ENCODE measurements at places on chromosomes 7 and 10. TPM values are rescaled to one million over a fixed set of nuclear protein-coding genes. Genes with fewer than 3 reads are reported as not detected.
A peak's percentile ranks its signal among the peaks of the same experiment; 100 is the strongest.

GRCh38 chr7:87028636-87029035 is 30.8 kb downstream of the ELAPOR2 start:
- H3K4me1 ChIP-seq = no peaks in the 10 kb centered on the region
- no peak for DNase-seq
- H3K4me3 ChIP-seq = no peak overlapping the region
- peaks cover 7% of the 10 kb centered on the region for H3K27me3 ChIP-seq

- H3K36me3 ChIP-seq = peaks cover 56% of the 10 kb centered on the region
- H3K4me3 ChIP-seq = peak overlapping the region; percentile 0
- H3K27me3 ChIP-seq = no peaks in the 10 kb centered on the region
These were observed 76.9 kb downstream of the PRKCQ start for GRCh38 chr10:6503171-6503570.

GRCh38 chr7:151472644-151473380 is 32.9 kb upstream of the CRYGN start:
- no peak overlapping the region for H3K4me3 ChIP-seq
- no peak for DNase-seq
- peaks cover 65% of the 10 kb centered on the region for H3K36me3 ChIP-seq
- no peaks in the 10 kb centered on the region for H3K27me3 ChIP-seq
- H3K27ac ChIP-seq = peak overlapping the region; percentile 53

- H3K27me3 ChIP-seq = peaks cover 3% of the 10 kb centered on the region
- H3K4me3 ChIP-seq = no peak overlapping the region
These were observed 101.7 kb upstream of the DNAJC1 start for GRCh38 chr10:22105270-22105669.

DNA sequence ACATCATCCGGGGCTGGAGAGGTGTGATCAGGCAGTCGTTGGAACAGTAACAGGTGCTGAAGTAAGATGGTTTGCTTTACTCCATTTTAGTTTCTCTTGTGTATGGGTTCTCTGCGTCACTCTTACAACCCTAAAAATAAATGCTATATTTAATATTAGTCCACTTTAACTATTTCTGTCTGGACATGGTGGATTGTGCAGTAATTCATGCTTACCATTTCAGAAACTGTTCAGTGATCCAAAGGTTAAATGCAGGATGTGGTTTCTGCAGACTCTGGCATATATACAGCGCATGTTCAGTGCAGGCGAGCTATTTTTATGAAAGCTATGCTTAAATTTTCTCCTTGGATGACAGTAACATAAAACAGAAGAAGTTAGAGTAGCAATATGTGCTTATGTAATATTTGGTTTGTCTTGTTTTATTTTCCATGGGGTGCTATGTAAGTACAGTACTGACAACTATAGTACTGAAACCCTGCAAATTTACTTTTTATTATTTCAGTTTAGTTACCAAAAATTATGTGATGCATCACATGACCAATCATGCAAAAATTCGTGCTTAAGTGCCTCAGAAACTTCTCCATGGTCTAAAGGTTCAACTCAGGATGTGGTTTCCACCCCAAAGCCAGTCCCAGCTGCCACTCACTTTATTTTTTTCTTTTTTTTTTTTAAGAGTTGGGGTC is 46.6 kb upstream of the GRID1 start:
- no peaks in the 10 kb centered on the region for H3K27me3 ChIP-seq
- DNase-seq = peak; percentile 34
- H3K4me3 ChIP-seq = peak overlapping the region; percentile 54
- H3K36me3 ChIP-seq = peaks cover 8% of the 10 kb centered on the region
- H3K27ac ChIP-seq = peak overlapping the region; percentile 93

DNA sequence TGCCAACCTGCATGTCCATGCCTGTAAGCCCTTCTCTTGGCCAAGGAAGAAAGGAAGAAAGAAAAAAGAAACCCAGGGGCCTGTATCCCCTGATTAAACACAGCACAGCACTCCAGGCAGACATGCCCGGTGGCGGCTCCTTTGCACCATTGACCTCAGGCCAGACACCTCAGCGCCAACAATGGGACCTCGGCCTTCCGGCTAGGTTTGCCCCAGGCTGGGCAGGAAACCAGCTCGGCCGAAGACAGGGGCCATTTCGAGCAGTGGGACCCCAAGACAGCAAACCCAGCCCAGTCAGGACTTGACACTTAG is 2.8 kb downstream of the HOXA10 start:
- H3K27ac ChIP-seq = no peak overlapping the region
- H3K36me3 ChIP-seq = no peaks in the 10 kb centered on the region
- H3K4me1 ChIP-seq = peaks cover 18% of the 10 kb centered on the region
- no peak for DNase-seq
- H3K27me3 ChIP-seq = peaks cover 65% of the 10 kb centered on the region

Gene BMS1
- 30.4 TPM for total RNA-seq

DNA sequence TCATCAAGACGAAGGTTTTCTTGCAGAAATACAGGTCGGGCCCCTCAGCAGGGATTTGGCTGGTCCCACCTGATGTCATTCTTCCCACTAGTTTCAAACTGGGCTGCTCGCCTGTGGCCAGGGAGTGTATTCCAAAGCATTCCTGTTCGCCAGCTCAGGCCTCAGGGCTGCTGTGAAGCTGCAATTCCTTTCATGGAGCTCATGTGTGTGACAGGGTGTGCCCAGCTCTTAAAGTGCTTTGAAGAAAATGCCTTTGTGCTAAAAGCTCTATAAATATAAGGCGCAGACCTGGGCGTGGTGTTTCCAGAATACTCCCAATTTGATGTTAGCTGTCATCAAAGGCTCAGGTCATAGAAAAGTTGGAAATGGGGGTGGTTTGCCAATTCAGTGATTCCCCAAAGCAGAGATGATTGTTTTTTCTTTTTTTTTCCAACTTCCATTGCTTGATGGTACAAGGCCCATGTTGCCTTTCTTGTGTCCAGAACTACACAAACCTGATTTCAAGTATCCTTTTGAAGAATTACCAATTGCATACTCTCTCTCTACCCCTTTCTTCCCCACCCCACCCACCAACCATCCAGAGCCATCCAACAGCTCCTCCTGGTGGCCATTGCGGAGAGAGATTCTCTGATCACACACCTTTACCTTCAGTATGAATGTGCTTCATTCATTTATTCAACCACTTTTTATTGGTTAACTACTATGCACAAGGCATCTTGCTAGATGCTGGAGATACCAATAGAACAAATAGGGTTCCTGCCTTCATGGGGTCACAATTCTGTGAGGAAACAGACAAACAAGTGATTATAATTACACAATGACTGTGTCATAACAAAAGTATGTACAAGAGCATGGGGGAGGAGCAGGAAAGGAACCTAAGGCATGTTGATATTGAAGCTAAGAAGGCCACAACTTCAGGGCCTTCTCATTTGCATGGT is 297.3 kb upstream of the LYZL1 start:
- H3K27me3 ChIP-seq = peaks cover 10% of the 10 kb centered on the region
- DNase-seq = peak; percentile 66
- H3K4me3 ChIP-seq = no peak overlapping the region
- H3K27ac ChIP-seq = no peak overlapping the region

Gene HECW1
- not detected for total RNA-seq

DNA sequence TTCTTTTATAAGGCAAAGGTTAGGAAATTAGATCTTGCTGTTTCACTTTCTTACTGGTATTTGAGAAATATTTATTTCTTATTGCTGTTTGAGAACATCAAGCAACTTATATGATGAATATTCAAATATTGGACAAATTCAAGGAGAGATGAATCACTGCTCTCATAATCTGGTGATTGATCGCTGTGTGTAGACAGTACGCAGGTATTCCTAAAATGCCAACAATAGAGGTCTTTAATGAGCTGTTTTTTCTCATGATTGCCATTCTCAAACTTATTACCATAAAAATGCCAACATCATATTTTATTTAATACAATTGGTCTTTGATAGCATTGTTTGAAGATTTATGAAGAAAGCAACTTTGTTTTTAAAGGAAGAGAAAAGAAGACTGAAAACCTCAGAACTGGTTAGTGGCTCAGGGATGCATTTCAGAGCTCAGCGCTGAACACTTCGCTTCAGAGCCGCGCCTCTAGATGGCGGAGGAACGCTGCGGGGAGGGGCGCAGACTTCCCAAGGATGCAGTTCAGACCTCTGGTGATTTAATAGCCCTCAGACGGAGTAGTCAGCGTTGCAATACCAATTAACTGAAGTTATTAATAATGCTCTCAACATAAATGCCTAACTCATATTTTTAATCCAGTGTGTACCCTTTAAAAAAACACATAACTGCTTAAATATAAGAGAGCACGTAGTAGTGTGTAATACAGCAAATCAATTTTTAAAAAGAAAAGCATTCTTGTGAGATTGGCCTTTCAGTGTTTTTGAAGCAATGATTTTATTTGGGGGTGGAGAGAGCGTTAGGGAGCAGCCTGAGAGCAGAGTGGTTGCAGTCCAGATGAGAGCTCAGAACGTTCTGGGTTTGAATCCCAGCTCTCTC is 38.5 kb upstream of the STEAP4 start:
- H3K4me3 ChIP-seq = no peak overlapping the region
- no peaks in the 10 kb centered on the region for H3K36me3 ChIP-seq
- no peak overlapping the region for H3K27ac ChIP-seq

Gene GNGT1
- not detected for total RNA-seq

Gene ACTL6B
- not detected for total RNA-seq

Gene BMPER
- total RNA-seq = not detected

DNA sequence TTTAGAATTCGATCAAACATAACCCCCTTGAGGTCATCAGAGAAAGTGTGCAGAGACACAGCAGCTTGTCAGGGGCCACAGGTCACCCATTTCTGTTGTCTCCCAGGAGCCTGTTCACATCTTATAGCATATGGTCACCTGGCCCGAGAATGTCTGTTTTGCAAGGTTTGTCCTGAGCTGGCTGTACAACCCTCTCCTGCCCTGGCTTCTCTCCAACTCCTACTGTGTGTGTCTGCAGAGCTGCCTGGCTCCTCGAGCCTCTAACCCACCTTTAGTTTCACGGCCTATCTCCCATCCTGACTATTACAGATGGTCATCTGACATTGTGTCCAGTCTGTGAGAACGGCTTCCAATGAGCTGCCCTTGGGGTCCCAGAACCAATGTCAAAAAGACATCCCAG is 683.4 kb downstream of the SDK1 start:
- no peaks in the 10 kb centered on the region for H3K27me3 ChIP-seq
- no peak for DNase-seq
- H3K36me3 ChIP-seq = no peaks in the 10 kb centered on the region
- no peak overlapping the region for H3K27ac ChIP-seq
- no peaks in the 10 kb centered on the region for H3K4me1 ChIP-seq

- no peaks in the 10 kb centered on the region for H3K27me3 ChIP-seq
- no peak overlapping the region for H3K27ac ChIP-seq
- H3K36me3 ChIP-seq = peaks cover 69% of the 10 kb centered on the region
- DNase-seq = no peak
- no peaks in the 10 kb centered on the region for H3K4me1 ChIP-seq
- no peak overlapping the region for H3K4me3 ChIP-seq
These were observed 20.6 kb downstream of the SEPHS1 start for GRCh38 chr10:13327534-13327933.

DNA sequence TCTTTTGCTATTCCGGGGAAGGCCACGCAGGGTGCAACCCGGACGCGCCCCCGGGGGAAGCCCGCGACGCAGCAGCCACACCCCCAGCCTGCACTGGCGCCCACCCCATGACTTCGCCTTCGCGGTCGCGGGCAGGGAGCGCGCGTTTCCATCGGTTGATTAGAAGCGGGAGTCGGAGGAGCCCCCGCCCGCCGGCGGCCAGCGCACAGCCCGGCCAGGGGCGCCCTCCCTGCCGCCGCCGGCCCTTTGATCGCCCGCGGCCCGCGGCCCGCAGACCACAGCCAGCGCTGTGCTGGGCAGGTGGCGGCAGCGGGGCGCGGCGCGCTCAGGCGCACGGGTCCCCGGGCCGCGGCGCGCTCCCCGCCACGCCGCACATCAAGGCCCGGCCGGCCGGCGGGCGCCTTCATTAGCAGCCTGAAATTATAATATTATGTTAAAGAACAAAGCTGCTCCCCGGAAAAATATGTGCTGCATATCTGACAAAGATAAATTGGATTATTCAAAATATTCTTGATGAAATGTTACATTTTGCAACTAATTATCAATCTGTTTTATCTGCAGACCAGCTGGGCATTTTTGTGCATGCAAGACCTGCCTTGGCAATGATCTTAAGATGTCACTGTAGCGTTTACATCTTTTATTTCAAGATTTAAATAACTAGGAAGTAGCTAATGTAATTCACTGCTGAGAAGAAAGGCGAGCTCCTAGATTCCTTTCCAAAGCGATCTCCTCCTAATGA is 160.7 kb upstream of the MKI67 start:
- peaks cover 37% of the 10 kb centered on the region for H3K27me3 ChIP-seq
- H3K4me3 ChIP-seq = no peak overlapping the region
- H3K4me1 ChIP-seq = no peaks in the 10 kb centered on the region
- H3K27ac ChIP-seq = no peak overlapping the region
- DNase-seq = no peak

- H3K27me3 ChIP-seq = peaks cover 9% of the 10 kb centered on the region
- H3K27ac ChIP-seq = no peak overlapping the region
- H3K4me1 ChIP-seq = peaks cover 9% of the 10 kb centered on the region
- no peak overlapping the region for H3K4me3 ChIP-seq
- no peak for DNase-seq
- H3K36me3 ChIP-seq = no peaks in the 10 kb centered on the region
These were observed 53.0 kb downstream of the WNT2 start for GRCh38 chr7:117269886-117270285.

- no peak overlapping the region for H3K4me3 ChIP-seq
- DNase-seq = peak; percentile 42
- H3K36me3 ChIP-seq = no peaks in the 10 kb centered on the region
- peak overlapping the region; percentile 61 for H3K27ac ChIP-seq
- H3K27me3 ChIP-seq = no peaks in the 10 kb centered on the region
These were observed 30.1 kb downstream of the KLF6 start for GRCh38 chr10:3754727-3755439.

Gene SUGCT
- total RNA-seq = 1.9 TPM

Data from activated CD4-positive, alpha-beta T cell treated with anti-CD3 and anti-CD28 coated beads for 36 hours (primary cell).